ENCODE measurements at places on chromosomes 6 and 20. TPM values are rescaled to one million over a fixed set of nuclear protein-coding genes. Genes with fewer than 3 reads are reported as not detected.

Gene ACTL10
- total RNA-seq = 4.1 TPM

Gene TRAPPC3L
- not detected for total RNA-seq

DNA sequence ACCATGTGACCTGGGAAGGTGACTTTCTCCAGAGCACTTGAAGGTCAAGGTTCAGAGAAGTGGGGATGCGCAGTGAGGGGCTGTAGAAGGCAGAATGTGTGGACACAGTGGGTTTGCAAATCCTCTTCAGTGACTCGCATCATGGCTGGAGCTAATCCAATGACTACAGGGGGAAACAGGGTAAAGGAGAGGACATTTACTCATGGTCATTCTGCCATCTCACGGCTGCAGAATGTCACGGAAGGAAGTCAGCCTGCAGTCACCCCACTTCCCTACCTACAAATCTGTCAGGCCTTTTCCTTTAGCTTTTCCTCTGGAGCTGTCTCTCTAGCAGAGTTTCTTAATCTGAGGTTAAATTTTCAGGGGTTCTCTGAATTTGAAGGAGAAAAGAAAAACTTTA is 337.6 kb downstream of the CDC5L start:
- no peak for DNase-seq
- H3K36me3 ChIP-seq = no peaks in the 10 kb centered on the region
- peaks cover 6% of the 10 kb centered on the region for H3K4me1 ChIP-seq
- no peaks in the 10 kb centered on the region for H3K27me3 ChIP-seq
- H3K27ac ChIP-seq = no peak overlapping the region

- no peak for DNase-seq
- H3K36me3 ChIP-seq = no peaks in the 10 kb centered on the region
- no peak overlapping the region for H3K27ac ChIP-seq
Measured at GRCh38 chr6:111033628-111034289, 51.9 kb downstream of the RPF2 start.

- peaks cover 41% of the 10 kb centered on the region for H3K27me3 ChIP-seq
- peaks cover 4% of the 10 kb centered on the region for H3K4me1 ChIP-seq
- H3K27ac ChIP-seq = no peak overlapping the region
- no peak for DNase-seq
- H3K36me3 ChIP-seq = no peaks in the 10 kb centered on the region
- H3K4me3 ChIP-seq = no peak overlapping the region
Measured at GRCh38 chr20:24465730-24466129, 3.7 kb upstream of the SYNDIG1 start.

DNA sequence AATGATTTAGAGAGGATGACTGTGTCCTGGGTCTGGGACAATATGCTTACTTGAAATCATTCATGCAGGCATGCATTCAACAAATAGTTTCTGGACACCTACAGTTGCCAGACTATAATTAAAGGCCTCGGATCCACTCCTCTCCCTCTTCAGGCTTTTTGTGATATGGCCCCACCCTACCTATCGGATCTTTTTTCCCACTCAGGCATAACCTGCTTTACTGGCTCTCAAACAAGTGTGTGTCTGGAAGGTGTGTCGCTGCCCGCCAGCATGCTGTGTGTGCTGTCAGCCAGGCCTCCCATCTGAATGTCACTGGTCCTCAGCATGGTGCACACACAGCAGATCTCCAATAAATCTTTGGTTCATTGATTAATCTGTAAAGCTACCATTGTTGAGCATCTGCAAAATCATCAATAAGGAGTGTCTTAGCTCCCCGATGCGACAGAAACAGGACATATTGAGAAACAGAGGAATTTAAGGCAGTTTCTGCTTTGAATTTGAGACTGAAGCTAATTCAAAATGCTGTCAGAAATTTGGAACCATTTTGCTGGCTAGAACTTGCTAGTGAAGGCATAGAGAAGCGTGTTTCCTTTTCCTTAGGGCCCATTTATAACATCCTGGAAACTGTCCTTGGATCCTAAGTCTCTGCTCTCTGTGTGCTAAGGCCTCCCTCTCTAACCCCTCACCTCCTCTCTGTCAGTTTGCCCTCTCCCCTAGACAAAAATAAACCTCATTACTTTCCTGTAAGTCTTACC is 23.5 kb upstream of the CCN6 start:
- no peak overlapping the region for H3K4me3 ChIP-seq
- H3K4me1 ChIP-seq = peaks cover 84% of the 10 kb centered on the region
- no peaks in the 10 kb centered on the region for H3K27me3 ChIP-seq
- DNase-seq = no peak
